ENCODE measurements at places on chromosomes 7 and 10.
A peak's percentile ranks its signal among the peaks of the same experiment; 100 is the strongest.

DNA sequence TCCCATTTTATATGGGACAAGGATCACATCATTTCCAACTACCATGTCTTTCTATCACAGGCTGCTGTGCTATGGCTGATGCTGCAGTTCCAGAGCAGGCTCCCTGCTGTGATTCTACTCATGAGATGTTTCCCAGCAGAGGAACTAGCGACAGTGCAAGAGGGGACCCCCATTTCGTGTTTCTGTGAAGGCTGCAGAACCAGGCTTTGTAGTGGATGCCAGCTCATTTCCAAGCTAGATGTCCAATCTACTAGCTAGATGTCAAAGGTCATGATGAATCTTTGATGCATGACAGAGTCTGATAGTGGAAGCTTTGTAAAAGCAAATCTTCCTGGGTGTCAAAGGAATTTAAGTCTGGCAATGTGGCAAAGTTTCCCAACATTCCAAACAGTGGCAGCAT, 21.2 kb upstream of the MYO3A start:
- no peak for DNase-seq

- no peak for DNase-seq
These were observed 268.0 kb upstream of the KAT6B start for GRCh38 chr10:74558403-74558802.

- DNase-seq, result no peak
These were observed 6.6 kb downstream of the GJD4 start for GRCh38 chr10:35611750-35612149.

DNA sequence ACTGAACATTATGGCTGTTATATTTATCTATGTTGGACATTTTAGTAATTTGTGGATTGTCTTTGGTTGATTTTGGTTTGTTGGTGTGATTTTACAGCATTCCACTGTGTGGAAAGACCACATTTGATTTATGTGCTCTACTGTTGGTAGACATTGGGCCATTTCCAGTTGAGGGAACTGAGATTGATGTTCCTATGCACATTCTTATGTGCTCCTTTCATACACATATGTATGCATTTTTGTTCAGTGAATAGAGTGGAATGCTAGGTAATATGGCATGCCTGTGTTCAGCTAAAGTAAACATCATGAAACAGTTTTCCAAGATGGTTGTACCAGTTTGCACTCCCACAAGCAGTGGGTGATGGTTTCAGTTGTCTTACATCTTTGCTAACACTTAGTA, 15.1 kb downstream of the CACNB2 start:
- DNase-seq, result no peak

- DNase-seq, result peak; percentile 29
These were observed 158.3 kb upstream of the PFKP start for GRCh38 chr10:2908851-2909630.

GRCh38 chr10:81082621-81083376, 545.1 kb downstream of the SH2D4B start:
- DNase-seq, result no peak

- no peak for DNase-seq
These were observed 52.0 kb upstream of the CDK1 start for GRCh38 chr10:60726257-60726656.

GRCh38 chr7:25347360-25348066, 119.2 kb upstream of the NPVF start:
- no peak for DNase-seq

- no peak for DNase-seq
These were observed 171.1 kb upstream of the GRB10 start for GRCh38 chr7:50953820-50954219.

DNA sequence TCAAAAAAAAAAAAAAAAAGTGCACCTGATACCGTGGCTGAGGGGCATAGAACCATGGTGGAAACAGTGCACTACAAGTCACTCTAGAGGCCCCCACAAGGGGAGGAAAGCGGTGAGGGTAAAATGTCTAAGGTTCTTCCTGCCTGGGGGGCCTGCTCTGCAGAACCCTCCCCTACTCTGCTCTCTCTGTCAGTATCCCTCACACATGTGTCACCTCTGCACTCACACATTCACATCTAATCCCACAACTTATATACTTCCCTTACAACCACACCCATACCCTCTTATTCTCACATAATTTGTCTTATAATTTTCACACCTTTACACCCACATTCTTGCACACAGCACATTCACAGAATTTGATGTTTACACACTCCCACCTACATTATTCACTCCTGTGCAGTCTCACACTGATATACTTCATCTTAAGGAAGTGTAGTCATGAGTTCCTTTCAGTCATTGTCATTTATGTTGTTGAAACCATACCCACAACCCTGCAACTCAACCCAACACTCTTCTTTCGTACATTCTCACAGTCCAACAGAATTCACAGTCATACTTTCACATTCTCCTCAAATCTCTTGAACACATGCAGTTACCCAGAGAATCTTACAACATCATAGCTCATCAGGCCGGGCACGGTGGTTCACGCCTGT, 68.0 kb upstream of the PAX2 start:
- DNase-seq, result no peak

GRCh38 chr10:69801094-69801433, 642 bp upstream of the COL13A1 start:
- peak; percentile 44 for DNase-seq

GRCh38 chr7:116588641-116589594, 64.1 kb downstream of the CAV1 start:
- no peak for DNase-seq

DNA sequence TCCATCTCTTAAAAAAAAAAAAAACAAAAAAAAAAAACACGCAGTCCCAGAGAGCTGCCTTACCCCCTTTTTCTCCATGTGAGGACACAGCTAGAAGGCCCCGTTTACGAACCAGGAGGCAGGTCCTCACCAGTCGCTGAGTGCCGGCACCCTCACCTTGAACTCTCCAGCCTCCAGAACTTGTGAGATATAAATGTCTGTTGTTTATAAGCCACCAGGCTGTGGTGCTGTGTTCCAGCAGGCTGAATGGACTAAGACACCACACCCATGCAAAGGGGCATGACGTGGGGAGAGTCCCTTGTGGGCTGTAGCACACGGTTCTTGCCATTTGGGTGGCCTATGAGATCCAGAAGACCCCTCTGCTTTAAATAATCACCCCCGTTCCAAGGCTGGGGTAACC, 17.2 kb downstream of the ECHDC3 start:
- no peak for DNase-seq

- DNase-seq, result no peak
These were observed 8.1 kb downstream of the ZNF746 start for GRCh38 chr7:149489391-149490024.

DNA sequence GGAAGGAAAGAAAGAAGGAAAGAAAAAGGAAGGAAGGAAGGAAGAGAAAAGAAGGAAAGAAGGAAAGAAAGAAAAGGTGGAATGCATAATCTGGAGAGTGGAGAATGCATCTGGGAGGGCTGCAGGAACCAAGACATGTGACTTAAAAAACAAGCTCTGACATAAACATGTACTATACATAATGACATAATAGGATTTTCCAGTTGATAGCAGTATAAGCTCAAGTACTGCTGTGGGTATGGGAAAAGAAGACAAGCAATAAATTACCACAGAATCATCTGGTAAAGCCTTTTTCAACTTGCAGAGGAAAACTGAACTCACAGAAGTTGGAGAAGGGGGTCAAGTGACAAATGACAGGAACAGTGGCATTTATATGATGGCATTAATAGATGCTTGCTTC, 345.9 kb downstream of the PLXDC2 start:
- no peak for DNase-seq

DNA sequence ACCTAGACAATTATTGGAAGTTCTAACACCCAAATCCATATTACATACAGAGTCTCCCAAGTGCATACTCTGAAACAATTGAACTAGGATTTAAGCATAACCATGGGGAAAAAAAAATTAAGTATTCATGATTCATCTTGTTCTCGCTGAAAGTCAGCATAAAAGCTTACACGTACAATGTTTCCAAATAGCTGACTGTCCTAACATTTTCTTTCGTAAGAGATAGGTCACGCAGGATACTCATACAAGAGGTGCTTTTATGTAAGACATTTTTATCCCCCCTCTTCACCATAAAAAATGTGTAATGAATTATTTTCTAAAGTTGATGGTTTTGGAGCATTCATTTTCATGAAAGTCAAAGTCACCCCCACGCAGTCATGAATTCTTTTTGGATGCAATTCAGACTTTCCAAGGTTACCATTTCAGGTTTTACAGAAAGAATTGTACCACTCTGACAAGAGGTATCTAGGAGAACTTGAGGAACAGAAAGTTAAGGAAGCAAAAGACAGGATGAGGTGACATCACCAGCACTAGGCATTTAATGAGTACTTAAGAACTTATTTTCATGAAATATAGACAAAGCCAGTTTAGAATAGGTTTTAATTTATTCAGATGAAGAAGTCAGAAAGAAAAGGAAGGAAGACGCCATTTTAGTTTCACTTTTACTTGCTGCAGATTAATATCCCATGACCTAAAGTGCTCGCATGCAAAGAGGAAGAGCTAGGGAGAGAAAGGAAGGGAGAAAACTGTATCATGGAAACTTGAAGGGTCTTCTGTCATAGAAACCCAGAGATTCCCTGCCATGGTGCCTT, 55.8 kb downstream of the TMEM26 start:
- no peak for DNase-seq

DNA sequence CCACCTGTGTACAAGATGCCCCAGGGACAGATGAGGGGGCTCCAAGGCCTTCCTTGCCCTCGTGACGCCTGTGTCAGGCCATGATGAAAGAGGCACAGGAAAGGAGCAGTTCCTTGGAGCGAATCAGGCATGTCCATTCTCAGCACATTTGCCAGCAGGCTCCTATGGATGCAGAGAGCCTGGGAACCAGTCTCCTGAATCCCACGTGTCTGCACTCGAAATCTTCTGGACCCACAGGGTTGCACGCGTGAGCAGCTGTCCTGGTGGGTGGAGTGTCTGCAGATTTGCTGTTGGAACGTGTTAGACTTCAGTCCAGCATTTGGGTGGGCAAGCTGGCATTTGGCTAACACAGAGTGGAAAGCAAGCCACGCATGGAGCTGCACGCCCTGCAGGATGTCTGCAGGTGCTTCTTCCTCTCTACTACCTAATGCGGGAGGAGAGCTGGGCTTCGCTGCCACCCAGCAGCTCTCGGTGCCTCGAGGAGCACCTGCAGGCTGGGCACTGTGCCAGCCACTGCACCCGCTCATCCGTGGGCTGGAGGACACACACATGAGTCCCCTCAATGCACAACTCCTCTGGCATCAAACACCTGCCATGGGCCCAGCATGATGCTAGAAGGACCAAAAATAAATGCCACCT, 140.7 kb downstream of the PAXIP1 start:
- no peak for DNase-seq

- DNase-seq, result no peak
These were observed 3.7 kb downstream of the SND1 start for GRCh38 chr7:127655720-127656119.

GRCh38 chr7:57646219-57646900, 196.4 kb downstream of the ZNF716 start:
- no peak for DNase-seq

- DNase-seq, result no peak
These were observed 249.6 kb upstream of the VWC2 start for GRCh38 chr7:49523870-49524269.

GRCh38 chr7:25675789-25676474, 447.6 kb upstream of the NPVF start:
- DNase-seq, result no peak

DNA sequence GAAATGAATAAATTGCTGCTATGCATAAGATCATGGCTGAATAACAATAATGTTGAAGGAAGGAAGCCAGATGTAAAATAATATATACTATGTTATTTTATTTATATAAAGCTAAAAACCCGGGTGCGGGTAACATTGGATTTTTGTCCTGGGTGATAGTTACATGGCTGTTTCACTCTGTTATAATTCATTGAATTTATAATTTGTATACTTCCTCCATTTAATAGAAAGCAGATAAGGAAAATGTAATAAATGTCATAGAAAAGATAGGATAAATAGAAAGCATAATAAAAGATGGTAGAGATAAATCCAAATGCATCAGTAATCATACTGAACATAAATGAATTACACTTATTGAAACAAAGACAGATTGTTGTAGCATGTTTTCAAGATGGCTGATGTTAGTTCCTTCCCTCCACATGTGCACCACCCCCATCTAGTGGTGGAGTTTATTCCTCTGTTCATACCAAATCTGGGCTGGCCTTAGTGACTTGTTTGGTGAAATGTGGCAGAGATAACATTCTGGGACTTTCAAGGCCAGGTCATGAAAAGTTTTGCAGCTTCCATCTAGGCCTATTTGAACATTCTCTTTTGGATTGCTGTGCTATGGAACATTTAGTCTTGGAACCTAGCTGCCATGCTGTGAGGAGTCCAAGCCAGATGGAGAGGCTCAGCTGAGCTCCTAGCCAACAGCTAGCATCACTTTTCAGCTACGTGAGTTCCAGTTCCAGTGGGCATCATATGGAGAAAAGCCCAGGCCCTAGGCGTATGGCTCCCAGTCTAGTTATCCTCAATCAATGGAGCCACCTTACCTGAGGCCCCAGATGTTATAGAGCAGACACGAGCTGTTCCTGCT, 46.9 kb downstream of the AHCYL2 start:
- peak; percentile 61 for DNase-seq

GRCh38 chr7:4766666-4767519, 8.5 kb upstream of the AP5Z1 start:
- DNase-seq, result no peak

GRCh38 chr7:106806556-106806955, 58.5 kb upstream of the PIK3CG start:
- no peak for DNase-seq

GRCh38 chr7:96992192-96993005, 13.0 kb upstream of the DLX6 start:
- no peak for DNase-seq
